Mucosa of descending colon (tissue), 3 donors: ENCODE measurements at places on chromosomes 3 and 15. TPM values are rescaled to one million over a fixed set of nuclear protein-coding genes. Genes with fewer than 3 reads are reported as not detected.

DNA sequence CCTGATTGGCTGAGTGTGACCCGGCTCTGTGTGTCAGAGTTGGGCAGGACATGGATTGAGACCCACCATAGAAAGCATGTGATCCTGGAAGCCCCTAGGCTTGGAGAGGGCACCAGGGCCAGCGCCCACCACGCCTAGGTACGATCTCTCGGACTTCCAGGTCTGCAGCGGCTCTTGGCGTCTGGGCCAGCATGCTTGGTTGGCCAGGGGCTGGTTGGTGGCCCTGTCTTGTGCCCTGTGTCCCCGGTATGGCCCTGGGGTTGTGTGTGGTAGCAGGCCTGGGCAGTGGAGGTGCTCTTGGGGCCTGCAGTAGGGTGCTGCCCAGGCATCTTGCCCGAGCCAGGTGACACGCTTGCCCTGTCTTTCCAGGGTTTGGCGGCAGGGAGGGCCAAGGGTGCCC lies 210.6 kb downstream of the UBE3A start:
- DNase-seq = no peak

DNA sequence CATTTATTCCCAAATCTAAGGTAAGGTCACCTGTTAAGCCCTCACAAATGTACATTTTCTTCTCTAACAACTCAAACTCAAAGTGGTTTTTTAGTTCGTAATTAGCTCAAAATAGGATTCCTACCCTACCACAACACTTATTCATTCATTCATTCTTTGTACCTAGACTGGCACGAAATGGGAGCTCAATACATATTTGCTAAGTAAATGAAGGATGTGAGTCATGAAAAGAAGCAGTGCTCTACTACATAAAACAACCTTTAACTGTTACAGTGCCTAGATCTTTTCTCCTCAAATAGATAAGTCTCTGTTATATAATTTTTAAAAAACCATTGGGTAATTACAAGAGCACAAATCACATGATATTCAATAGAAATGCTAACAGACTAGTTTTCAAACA lies 13.1 kb downstream of the RSL24D1 start:
- no peak for DNase-seq

Gene TUSC7
- total RNA-seq = not detected

Gene SLC12A8
- total RNA-seq = 19.3 TPM

Gene CCR2
- total RNA-seq = 2.2 TPM

- DNase-seq = peak; percentile 62
These were observed 17.2 kb upstream of the CCR4 start for GRCh38 chr3:32934150-32934742.

Gene GNL3
- total RNA-seq = 39.2 TPM

DNA sequence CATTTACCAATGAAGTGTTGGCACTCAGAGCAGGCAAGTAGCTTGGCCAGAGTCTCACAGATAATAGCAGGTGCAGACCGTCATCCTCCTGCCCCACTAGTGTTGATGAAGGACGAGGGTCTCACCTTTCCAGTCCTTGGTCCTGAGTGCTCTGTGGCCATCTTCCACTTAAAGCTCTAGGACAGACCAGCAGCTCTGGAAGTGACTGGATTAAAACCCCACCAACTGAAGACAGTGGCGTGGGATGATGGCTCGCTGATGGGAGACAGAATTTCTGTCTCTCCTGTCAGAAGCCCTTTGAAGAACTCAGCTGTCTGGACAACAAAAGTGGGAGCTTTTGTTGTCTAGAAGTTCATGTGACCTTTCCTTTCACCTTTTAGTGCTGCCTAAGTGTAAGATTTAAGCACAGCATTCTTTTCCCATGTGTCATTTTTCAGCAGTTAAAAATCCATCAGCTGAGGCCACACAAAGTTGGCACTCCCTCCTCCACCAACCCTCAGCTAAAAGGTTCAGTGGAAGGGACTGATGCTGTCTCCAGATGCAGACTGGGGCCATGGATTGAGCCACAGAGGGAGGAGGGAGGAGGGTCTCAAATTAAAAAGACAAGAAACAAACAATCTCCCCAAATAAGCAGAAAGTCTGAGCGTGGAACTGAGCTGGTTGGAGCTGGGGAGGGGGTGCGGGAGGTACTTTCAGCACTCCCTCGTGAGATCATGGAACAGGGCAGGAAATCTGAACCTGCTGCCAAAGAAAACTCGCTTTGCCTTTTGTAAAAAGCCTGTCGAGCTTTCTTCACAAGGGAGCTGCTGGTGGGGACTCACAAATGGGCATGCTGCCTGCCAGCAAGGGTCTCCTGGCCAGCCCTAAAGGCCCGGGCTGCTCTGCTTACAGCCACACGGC lies 148.5 kb upstream of the CTDSPL start:
- DNase-seq = no peak

GRCh38 chr3:192947421-192947820 lies 29.8 kb upstream of the MB21D2 start:
- no peak for DNase-seq

Gene BRPF1
- 23.7 TPM for total RNA-seq

DNA sequence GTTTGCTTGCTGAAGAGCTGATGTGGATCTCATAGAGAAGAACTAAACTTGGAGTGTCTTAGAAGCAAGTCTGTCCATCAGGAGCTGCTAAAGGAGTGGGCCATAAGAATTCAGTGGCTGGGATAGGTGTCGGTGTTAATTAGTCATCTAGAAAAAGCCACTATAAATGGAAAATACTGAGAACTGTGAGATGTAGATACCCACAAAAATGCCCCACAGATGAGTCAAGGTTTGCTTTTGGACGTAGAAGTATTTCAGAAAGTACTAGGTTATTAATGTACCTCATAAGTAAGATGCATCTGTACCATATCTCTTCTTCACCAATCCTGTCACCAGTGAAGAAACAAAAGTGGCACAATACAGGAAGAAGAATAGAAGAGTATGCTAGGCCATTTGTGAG lies 530.9 kb upstream of the TGFBR2 start:
- DNase-seq = no peak

- peak; percentile 85 for DNase-seq
These were observed 3.2 kb downstream of the NEIL1 start for GRCh38 chr15:75349851-75350588.

Gene GHSR
- not detected for total RNA-seq

DNA sequence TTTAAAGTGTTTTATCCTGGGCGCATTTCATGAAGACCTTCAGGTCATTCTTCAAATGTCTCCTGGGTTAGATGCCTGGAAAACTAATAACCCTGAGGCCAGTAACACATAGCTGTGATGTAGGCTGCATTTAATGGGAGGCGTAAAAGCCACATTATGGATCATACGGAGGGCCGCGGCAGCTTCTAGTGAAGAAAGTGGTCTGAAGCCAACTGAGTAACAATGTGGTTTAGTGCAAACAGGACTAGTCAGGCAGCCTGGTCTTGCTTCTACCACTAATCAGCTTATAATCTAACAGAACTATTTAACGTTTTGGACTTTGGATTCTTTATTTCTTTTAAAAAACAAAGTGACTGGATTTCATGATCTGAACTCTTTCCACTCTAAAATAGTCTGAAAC lies 54.4 kb downstream of the ADAMTSL3 start:
- DNase-seq = no peak

Gene LEKR1
- 1.9 TPM for total RNA-seq

Gene SEMA7A
- total RNA-seq = 3.7 TPM

Gene CSPG4
- 86.8 TPM for total RNA-seq

DNA sequence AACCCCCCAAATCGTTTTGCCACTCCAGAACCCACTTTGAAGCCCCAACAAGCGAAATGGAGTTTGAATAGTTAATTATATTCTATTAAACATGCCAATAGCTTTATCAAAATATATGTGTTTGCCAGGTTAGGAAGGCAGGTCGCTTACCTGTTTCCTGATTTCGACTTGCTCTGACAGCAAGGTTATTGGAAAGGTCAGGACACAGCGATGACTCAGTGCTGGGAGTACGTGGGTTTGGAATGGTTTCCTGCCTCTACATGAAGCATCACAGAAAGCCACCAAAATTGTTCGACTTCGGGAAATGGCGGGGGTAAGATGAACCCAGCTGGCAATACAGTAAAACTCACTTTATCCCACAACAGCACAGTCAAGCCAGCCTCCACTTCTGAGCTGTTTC lies 135.6 kb upstream of the ABI3BP start:
- DNase-seq = no peak

DNA sequence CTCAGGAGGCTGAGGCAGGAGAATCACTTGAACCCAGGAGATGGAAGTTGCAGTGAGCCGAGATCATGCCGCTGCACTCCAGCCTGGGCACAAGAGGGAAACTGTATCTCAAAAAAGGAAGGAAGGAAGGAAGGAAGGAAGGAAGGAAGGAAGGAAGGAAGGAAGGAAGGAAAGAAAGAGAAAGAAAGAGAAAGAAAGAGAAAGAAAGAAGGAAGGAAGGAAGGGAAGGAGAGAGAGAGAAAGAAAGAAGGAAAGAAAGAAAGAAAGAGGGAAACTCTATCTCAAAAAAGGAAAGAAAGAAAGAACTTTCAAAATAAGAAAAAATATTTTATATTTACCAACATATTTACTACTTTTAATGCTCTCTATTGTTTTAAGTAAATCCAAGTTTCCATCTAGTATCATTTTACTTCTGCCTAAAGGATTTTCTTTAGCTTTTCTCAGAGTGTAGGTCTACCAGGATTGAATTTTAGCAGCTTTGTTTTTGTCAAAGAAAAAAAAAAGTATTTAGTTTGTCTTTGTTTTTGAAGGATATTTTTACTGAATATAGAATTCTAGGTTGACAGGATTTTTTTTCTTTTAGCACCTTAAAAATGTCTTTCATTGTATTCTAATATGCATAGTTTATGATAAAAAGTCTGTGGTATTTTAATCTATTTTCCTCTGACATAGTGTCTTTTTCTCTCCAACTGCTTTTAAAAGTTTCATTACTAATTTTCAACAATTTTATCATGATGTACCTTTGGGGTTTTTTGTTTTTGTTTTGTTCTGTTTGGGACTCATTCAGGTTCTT lies 47.2 kb upstream of the CORO2B start:
- no peak for DNase-seq

GRCh38 chr3:70702132-70702531 lies 389.7 kb upstream of the MDFIC2 start:
- DNase-seq = no peak

DNA sequence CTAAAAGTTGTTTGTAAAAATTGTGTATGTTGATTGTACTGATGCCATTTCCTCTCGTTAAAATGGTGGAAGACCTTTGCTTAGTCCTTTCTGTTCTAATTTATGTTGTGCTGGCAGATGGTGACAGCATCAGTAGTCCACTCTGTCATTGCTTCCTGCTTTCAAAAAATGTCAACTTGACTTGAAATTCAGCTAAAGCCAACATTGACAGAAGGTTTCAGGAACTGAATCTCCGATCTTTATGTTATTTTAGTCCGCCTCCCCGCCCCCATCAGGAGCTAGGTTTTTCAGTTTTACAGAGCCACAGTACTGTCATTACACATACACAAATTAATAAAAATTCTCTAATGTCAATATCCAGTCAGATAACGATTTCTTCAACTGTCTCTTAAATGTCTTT lies 1.5 kb downstream of the CEP63 start:
- peak; percentile 42 for DNase-seq

DNA sequence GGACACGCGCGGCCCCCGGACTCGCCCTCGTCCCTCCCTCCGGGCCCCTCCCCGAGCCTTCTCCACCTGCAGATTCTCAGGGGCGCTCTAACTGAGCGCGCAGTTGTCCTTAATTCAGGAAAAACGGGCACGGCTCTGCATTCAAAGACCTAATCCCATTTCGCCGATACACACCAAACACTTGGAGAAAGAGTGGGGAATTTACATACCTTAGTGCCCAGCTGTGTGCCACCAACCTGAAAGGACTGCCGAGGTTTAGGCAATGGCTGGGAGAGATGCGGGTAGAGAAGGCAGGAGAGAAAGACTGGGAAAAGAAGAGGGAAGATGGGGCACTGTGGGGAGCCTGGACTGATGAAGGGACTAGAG lies 21.8 kb downstream of the IGDCC3 start:
- DNase-seq = no peak

Gene HYAL1
- total RNA-seq = 7.0 TPM

GRCh38 chr3:16350597-16351318 lies 85.7 kb downstream of the OXNAD1 start:
- no peak for DNase-seq

Gene SPSB4
- total RNA-seq = 0.17 TPM

DNA sequence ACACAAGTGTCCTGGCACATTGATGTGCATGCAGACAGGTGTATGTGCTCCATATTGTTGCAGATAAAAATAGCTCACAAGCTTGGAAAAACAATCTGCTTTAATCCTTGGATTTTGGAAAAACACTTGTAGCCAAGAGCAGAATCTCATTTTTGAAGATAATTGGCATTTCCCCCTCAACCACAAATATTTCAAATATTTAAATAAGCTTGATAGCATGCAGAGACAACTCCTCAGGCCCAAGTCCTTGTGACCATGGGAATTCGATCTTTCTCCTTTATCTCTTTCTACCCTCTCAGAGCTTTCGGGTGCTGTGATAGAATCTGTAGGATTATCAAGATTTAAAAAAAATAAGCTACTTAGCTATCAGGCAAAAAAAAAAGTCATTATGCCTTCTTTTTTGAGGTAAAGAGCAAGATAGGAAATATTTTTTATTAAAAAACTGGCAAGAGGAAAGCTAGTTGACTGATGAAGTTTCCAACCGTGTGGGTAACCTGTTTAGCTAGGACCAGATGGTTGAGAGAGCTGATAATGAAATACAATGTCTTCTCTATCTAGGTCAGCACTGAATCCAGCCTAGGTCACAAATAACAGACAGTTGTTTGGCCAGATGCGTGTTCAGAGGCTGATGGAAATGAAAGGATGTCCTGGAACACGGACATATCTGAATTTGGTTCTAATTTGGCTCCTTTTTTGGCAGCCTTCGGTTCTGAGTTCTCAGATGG lies 54.9 kb upstream of the SNRK start:
- DNase-seq = no peak

DNA sequence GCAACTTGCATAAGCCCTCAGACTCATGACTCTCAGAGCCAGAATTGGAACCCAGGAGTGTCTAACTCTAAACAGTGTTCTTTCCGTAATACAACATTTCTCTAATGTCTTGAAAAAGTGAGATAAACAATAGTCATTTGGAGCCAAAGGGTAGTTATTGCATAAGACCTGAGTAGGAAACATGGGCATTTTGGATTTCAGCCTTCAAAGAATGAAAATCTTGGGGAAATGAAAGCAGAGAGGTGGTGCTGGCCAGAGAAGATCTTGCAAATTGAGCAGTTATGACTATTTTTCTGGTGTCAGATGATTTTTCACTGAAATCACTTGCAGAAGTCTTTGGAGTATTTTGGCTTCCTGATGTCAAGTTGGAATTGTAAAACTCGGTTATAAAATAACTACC lies 379.4 kb downstream of the DIPK2A start:
- no peak for DNase-seq

Gene CDC25A
- 6.9 TPM for total RNA-seq
